ENCODE measurements at places on chromosomes 11 and 22. TPM values are rescaled to one million over a fixed set of nuclear protein-coding genes. Genes with fewer than 3 reads are reported as not detected.

- H3K36me3 ChIP-seq = no peaks in the 10 kb centered on the region
- no peak overlapping the region for H3K4me3 ChIP-seq
- no peak overlapping the region for H3K27ac ChIP-seq
Observed at GRCh38 chr22:49751966-49752597, 75.6 kb downstream of the BRD1 start.

DNA sequence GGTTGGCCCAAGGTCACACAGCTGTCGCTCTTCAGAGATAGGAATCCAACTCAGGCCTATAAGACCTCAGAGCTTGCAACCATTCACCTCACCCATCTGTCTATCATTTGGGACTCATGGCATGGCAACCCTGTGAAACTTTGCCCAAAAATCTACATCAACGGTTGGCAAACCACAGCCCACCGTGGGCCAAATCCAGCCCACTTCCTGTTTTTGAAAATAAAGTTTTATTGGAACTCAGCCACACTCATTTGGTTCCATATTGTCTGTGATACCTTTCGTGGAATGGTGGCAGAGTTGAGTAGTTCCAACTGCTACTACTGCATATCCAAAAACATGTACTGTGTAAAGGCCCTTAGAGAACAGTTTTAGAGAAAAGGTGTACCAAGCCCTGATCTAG, 307.8 kb downstream of the MN1 start:
- DNase-seq = no peak
- no peaks in the 10 kb centered on the region for H3K36me3 ChIP-seq
- H3K27ac ChIP-seq = no peak overlapping the region
- H3K27me3 ChIP-seq = peaks cover 6% of the 10 kb centered on the region

DNA sequence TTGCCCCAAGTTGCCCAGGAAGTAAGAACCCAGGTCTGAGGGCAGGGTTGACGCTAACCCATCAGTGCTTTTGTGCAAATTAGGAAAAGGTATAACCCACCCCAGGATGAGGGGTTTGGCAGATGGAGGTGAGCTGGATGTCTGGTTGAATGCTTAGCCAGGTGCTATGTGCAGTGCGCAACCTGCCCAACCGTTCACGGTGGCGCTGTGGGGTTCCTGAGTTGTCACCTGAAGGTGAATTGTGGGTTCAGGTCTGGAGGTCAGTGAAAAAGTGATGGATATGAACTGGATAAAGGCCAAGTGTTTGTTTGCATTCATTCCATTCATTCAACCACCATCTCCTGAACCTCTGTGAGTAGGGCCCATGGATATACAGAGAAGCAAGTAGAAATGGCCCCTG, 14.3 kb upstream of the LGALS2 start:
- H3K36me3 ChIP-seq = no peaks in the 10 kb centered on the region
- no peaks in the 10 kb centered on the region for H3K27me3 ChIP-seq
- DNase-seq = no peak
- H3K4me1 ChIP-seq = peaks cover 14% of the 10 kb centered on the region

DNA sequence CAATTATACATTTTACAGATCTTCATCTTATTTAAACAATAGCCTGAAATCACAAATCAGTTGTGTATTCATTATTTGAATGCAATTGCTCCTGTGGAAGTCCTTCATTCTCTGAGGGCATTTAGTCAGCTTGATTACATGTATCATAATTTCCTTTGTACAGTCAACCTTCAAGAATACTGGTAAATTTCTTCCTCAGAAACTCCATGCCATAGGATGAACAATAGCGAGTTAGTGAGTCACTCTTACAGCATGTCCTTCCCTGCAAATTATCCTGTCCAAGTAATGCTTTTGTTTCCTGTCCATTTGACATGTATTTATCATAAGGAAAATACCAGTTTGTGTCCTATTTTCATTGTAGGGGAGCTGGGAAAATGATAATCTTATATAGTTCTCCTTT, 3.8 kb downstream of the OR10S1 start:
- peak; percentile 4 for DNase-seq
- no peak overlapping the region for H3K27ac ChIP-seq
- no peaks in the 10 kb centered on the region for H3K36me3 ChIP-seq
- H3K4me1 ChIP-seq = no peaks in the 10 kb centered on the region
- no peaks in the 10 kb centered on the region for H3K27me3 ChIP-seq

- DNase-seq = no peak
- peaks cover 3% of the 10 kb centered on the region for H3K4me1 ChIP-seq
- no peaks in the 10 kb centered on the region for H3K27me3 ChIP-seq
- H3K36me3 ChIP-seq = no peaks in the 10 kb centered on the region
- no peak overlapping the region for H3K27ac ChIP-seq
- no peak overlapping the region for H3K4me3 ChIP-seq
Observed at GRCh38 chr11:32030875-32031503, 59.9 kb upstream of the RCN1 start.

DNA sequence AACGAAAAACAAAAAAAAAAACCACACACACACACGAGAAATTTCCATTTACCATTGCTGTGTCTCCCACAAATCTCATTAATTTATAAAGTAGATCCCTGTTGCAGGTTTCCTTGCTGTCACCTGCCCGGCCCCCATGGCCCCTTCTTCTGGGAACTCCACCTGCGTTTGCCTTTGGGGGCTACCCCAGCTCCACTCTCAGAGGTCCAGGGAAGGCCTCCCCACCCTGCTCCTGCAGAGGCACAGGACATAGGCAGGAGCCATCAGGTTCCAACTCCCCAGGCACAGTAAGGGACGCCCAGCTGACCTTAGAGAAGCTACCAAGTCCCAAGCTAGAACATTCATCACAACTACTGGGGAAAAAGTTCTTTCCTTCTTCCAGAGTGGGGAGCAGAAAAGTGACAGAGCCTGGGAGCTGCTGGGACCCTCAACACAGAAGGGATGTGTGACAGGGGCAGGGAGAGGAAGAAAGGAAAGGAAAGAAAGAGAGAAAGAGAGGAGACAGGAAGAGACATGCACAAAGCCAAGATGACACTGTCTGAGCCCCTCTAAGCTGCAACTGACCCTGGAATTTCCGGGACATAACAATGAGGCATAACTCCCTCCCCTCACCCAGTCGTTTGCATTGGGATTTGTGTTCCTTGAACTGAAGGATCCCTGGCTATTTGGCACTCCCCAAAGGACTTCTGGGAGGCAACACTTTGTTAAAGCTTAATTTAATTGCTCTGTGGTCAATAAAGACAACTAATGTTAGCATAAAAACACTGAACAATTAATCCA, 175.7 kb downstream of the SHANK2 start:
- H3K36me3 ChIP-seq = no peaks in the 10 kb centered on the region
- H3K4me3 ChIP-seq = no peak overlapping the region
- no peak overlapping the region for H3K27ac ChIP-seq
- H3K27me3 ChIP-seq = peaks cover 5% of the 10 kb centered on the region
- DNase-seq = no peak
- no peaks in the 10 kb centered on the region for H3K4me1 ChIP-seq

DNA sequence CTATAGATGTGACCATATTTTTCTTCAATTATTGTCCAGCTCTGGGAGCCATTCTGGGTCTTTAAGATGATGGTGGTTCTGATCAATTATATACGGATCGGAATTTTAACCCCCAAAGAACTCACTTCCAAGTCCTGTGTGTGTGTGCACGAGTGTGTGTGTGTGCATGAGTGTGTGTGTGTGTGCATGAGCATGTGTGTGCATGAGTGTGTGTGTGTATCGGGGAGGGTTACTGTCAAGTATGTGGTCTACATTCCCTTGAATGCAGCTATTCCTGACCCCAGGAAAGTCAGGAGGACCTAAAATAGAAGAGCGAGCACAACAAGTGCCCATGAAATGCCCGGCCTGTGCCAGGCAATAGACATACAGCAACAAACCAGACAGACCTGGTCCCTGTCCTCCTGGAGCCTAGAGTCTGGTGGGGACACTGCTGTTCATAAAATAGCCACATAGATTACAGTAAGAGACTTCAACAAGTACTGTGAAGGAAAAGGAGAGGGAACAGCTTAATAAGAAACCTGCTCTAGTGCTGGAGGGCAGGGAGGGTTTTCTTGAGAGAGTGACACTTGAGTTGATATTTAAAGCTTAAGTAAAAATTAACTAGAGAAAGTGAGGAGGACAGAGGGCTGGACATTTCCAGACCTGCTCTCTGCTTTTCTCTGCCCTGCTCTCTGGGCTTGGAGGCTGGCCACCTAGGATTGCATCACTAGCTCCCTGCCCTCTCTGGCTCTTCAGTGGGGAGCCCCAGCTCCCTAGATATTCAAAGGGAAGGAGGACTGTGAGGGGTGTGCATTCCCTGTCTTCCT, 66.1 kb upstream of the SPON1 start:
- H3K27me3 ChIP-seq = no peaks in the 10 kb centered on the region
- no peak overlapping the region for H3K27ac ChIP-seq
- no peak for DNase-seq
- H3K4me1 ChIP-seq = peaks cover 17% of the 10 kb centered on the region
- no peaks in the 10 kb centered on the region for H3K36me3 ChIP-seq
- no peak overlapping the region for H3K4me3 ChIP-seq

- H3K27ac ChIP-seq = peak within 1 kb of the TSS; percentile 94
- H3K27me3 ChIP-seq = no peaks in the 10 kb centered on the region
- H3K36me3 ChIP-seq = peaks cover 2% of the 10 kb centered on the region
- H3K4me1 ChIP-seq = peaks cover 4% of the 10 kb centered on the region
Observed at GRCh38 chr11:104968355-104968855, at the start of gene CASP4. TSS of gene CASP4 (minus strand) at chr11:104968574. CDS start at chr11:104968525, 49 bp downstream.

- H3K4me1 ChIP-seq = peaks cover 50% of the 10 kb centered on the region
- no peaks in the 10 kb centered on the region for H3K36me3 ChIP-seq
- H3K27ac ChIP-seq = no peak overlapping the region
Observed at GRCh38 chr11:2780850-2781407, 81.1 kb upstream of the KCNQ1OT1 start.

DNA sequence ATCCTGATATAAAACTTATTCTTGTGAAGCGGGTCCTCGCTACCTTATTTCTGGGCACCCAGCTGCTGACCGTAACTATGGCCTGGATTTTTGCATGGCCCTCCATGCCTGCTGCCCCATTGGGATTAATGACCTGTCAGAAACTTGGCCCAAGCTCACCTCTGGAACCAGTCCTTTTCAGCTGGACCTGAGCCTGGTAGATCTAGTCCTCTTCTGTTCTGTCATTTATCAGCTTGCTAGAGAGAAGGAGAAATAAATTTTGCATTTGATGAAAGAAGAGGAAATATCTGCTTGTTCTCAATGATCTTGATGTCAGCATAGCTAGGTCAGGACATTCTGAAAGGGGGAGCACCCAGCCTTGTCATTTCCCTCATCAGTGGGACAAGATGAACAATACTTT, 387.8 kb upstream of the LARGE1 start:
- no peaks in the 10 kb centered on the region for H3K36me3 ChIP-seq
- no peak overlapping the region for H3K4me3 ChIP-seq
- no peaks in the 10 kb centered on the region for H3K27me3 ChIP-seq
- H3K4me1 ChIP-seq = no peaks in the 10 kb centered on the region

DNA sequence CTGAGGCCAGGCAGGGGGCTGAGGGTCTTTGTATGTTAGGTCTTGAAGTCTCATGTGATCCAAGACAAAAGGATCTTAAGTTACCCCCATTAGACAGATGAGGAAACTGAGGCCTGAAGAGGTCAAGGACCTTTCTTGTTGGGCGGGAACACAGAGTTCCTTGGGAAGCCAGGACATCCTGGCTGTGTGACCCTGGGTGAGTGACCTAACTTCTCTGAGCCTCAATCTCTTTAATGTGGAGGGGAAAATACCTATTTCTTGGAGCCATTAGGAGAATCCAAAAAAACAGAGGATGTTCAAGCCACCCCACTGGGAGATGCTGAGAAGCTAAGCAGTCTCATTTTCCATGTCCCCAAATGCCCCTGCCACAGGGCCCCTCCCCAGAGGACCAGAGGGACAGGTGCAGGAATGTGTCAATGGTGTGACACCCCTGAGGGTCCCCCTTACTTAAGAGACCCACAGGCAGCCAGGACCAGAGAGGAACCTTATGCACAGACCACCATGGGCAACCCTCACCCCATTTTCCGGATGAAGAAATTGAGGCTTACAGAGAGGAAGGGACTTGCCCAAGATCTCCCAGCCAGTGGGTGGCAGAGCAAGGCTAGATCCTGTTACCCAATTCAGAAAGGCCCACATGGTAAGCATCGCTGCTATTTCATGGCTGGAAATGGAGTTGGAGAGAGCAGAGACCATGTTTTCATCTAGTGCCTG, 8.0 kb downstream of the RAC2 start:
- H3K4me1 ChIP-seq = no peaks in the 10 kb centered on the region
- no peaks in the 10 kb centered on the region for H3K36me3 ChIP-seq
- no peak overlapping the region for H3K27ac ChIP-seq
- no peak overlapping the region for H3K4me3 ChIP-seq
- DNase-seq = no peak

- no peak overlapping the region for H3K4me3 ChIP-seq
- H3K27ac ChIP-seq = no peak overlapping the region
- peak; percentile 20 for DNase-seq
- H3K4me1 ChIP-seq = no peaks in the 10 kb centered on the region
- no peaks in the 10 kb centered on the region for H3K27me3 ChIP-seq
Observed at GRCh38 chr11:4863876-4864275, 14.9 kb upstream of the OR51S1 start.

- peak; percentile 92 for DNase-seq
- H3K4me3 ChIP-seq = peak overlapping the region; percentile 53
- H3K27ac ChIP-seq = peak overlapping the region; percentile 82
- peaks cover 25% of the 10 kb centered on the region for H3K4me1 ChIP-seq
- peaks cover 59% of the 10 kb centered on the region for H3K36me3 ChIP-seq
- no peaks in the 10 kb centered on the region for H3K27me3 ChIP-seq
Observed at GRCh38 chr11:65540290-65541092, 15.6 kb downstream of the SCYL1 start.

GRCh38 chr22:50673231-50674129, 857 bp downstream of the SHANK3 start:
- peak overlapping the region; percentile 40 for H3K4me3 ChIP-seq
- H3K27ac ChIP-seq = peak overlapping the region; percentile 65

DNA sequence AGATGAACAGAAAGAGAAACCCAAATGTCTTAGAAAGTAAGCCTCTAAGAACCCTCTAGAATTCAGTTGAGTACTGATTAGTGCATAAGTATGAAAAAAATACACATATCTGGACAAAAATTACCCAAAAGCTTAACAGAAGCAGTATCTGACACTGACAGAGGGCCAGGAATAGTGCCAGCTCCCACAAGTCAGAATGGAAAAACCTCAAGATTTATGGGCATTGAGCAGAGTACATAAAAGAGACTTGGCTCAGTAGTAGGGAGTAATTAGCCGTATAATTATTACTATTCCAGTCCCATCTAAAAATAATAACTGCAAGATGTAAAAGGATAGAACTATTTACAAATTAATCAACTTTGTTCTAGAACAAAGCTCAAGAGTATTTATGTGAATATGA, 834.5 kb downstream of the FAM181B start:
- DNase-seq = no peak
- no peak overlapping the region for H3K4me3 ChIP-seq
- no peaks in the 10 kb centered on the region for H3K27me3 ChIP-seq
- H3K27ac ChIP-seq = no peak overlapping the region

GRCh38 chr22:26941896-26942636, 284.7 kb downstream of the MIAT start:
- H3K4me1 ChIP-seq = no peaks in the 10 kb centered on the region
- H3K36me3 ChIP-seq = no peaks in the 10 kb centered on the region
- H3K4me3 ChIP-seq = no peak overlapping the region
- DNase-seq = peak; percentile 18

MUC15 gene
- total RNA-seq = not detected

HIRA gene
- 9.6 TPM for total RNA-seq

DKK3 gene
- 61.1 TPM for total RNA-seq

OR2AG2 gene
- 0.04 TPM for total RNA-seq

PRRG4 gene
- total RNA-seq = 0.09 TPM

OR5J2 gene
- not detected for total RNA-seq

MS4A10 gene
- total RNA-seq = not detected
